Progenitor cell of endocrine pancreas (in vitro differentiated cells): ENCODE measurements at places on chromosomes 11 and 22. TPM values are rescaled to one million over a fixed set of nuclear protein-coding genes. Genes with fewer than 3 reads are reported as not detected.

DNA sequence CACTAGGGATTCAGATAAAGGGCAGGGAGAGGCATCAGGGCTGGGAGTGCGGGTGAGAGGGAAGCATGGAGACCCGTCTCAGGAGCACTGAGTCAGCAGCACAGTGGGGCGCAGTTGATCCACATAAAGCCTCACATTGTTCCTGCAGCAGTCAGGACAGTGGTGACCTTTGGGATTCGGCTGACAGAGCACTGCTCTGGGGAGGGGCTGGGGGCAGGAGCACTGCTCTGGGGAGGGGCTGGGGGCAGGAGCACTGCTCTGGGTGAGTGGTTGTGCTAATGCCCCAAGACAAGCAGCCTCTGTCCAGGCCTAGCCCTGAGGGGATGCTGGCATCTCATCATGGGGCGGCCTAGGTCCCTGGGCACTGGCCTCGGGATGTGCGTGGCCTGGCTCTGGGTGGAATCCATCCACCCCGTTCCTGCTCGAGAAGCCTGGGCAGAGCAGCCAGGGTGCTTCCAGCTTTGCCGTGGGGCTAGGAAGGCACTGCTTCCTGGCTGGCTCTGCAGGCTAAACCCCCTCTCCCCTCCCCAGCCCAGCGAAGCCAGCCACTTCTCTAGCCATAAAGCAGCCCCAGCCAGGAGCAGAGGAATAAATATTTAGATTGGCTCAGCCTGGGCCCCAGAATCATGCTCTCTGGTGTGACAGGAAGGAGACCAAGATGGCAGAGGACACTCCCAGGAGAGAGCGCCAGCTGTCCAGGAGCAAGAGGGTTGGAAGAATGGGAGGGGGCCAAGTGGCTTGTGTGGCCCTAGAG, 7.3 kb downstream of the OAF start:
- no peak for DNase-seq

GRCh38 chr11:110710628-110711381, 1.4 kb downstream of the ARHGAP20 start:
- DNase-seq: peak; percentile 14

- DNase-seq: peak; percentile 37
Measured at GRCh38 chr11:114075891-114076441, 16.5 kb downstream of the ZBTB16 start.

DNA sequence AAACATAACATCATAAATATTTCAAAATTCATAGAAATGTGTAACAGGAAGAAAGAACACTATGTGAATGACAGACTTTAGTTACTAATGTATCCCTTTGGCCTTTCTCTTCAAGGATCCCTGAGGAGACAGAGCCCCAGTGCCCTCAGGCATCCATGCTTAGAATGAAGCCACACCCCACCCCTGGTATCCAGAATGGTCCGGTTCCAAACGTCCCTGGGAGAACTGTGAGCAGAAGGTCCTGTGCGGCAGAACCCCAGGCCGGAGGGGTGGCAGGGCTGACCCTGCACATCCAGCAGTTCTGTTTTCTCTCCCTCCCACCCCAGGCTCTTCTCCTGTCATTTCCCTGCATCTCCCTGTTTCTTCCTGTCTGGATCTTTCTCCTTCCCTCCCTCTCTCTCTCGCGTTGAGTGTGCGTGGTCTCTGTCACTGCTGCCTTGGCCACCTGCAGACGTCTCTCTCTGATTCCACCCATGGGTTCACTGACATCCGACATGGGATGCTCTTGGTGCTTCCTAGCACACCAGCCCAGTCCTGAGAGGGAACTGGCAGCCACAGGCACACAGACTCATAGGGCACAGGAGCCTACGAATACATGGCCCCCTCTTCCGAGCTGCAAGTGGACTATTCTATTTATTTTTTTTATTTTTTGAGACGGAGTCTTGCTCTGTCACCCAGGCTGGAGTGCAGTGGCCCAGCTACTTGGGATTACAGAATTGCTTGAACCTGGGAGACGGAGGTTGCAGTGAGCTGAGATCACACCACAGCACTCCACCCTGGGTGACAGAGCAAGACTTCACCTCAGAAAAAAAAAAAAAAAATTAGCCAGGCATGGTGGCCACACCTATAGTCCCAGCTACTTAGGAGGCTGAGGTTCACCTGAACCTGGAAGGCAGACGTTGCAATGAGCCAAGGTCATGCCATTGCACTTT, 5.7 kb downstream of the RFPL1 start:
- DNase-seq: no peak

Gene STK33
- total RNA-seq: 22.6 and 23.4 TPM in 2 replicates
